ENCODE measurements at places on chromosomes 12 and 14.

GRCh38 chr12:66232263-66232662 is 43.2 kb downstream of the IRAK3 start:
- DNase-seq = no peak

DNA sequence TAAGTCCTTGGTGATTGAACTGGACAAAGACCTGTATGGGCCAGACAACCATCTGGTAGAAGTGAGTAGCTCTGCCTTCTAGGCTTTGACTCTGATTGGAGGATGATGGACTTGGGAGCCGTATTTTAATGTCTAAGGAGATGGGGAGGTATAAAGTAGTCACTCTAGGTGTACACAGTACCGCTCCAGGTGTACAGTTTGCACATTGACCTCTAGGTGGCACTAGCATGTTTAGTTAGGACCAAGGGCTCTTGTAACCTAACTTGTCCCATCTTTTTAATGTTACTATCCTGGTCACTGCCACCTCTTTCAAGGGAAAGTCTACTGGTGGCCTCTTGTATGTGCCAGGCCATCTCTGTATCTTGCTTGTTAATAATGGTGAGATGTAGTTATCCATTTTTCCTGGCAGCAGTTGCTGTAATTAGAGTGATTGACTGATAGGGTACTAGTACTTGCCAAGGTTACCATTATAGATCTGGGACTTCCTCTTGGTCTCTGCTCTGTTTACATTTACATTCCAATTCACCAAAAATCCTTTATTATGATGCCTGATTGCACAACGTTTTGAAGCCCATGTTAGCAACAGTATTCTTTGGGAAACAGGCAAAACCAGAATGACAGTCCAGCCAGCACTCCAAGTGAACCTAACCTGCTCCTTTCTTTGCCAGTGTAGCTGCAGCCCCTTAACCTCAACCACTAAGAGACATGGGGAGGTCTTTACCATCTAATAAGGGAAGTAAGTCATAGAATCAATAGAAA is 3.6 kb downstream of the SMARCD1 start:
- DNase-seq = no peak

GRCh38 chr12:77167801-77168200 is 102.4 kb upstream of the E2F7 start:
- DNase-seq = no peak

- no peak for DNase-seq
Observed at GRCh38 chr14:104979758-104980610, 1.8 kb upstream of the AHNAK2 start.

DNA sequence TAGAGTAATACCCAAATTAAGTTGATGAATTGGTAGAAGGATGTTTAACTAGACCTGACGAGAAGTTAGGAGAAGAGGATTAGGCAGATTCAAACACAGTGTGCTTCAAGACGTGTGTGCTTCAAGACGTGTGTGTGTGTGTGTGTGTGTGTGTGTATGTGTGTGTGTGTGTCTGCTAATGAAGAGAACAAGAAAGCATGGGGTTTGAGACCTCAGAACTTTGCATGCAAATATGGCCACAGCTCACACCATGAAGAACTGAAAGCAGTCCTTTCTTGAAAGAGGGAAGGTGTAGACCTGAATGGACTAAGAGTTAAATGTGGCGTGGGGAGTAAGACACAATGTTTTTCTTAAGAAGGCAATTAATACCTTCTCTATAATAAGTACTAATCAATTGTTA is 32.5 kb upstream of the SSPN start:
- DNase-seq = no peak

GRCh38 chr14:63273129-63273528 is 45.6 kb downstream of the GPHB5 start:
- no peak for DNase-seq

GRCh38 chr12:111642681-111643426 is 42.9 kb downstream of the BRAP start:
- no peak for DNase-seq

DNA sequence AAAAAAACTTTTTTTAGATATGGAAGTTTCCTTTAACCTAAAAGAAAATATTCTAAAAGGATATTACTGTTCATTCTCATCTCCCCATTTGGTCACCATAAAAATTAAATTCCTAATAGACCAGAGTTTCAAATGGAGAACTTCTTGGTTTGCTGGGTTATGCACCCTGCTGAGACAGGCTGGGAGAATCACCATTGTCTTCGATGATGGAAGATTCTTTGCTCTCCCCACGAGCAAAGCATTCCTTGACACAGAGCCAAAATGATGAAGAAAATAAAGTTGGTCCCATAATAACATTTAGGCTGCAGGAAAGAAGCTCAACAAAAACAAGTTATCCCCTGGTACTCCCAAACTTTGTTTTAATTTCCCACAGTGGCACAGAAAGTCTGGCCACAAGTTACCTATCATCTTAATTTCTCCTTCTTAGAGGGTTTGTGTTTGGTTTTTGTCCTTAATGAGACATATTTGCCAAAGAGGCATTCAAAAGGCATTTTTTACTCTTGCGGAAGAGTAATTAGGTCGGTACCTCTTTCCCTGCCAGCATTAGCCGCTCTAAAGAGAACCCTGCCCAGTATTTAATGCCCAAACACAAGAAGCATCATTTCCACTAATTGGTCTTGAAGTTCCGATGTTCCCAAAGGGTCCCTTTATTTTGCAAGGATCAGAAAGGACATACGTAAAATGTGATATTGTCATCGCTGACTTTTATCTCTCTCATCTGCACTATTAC is 4.8 kb downstream of the DIO2 start:
- no peak for DNase-seq

Measured in activated CD4-positive, alpha-beta T cell treated with anti-CD3 and anti-CD28 coated beads for 1 hour (primary cell).